CD4-positive, alpha-beta T cell treated with Interleukin-10 for 1 hour (primary cell): ENCODE measurements at places on chromosomes 7 and 10.

DNA sequence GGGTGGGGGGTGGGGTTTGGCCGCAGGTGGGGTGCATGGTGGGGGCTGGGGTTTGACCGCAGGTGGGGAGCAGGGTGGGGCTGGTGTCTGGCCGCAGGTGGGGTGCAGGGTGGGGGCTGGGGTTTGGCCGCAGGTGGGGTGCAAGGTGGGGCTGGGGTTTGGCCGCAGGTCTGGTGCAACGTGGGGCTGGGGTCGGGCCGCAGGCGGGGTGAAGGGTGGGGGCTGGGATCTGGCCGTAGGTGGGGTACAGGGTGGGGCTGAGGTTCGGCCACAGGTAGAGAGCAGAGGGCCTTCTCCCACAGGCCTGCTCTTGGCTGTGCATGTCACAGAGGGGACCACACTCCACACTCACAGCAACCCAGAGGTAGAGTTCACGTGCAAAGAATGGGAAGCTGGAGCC is 586.6 kb downstream of the PTPRN2 start:
- DNase-seq, result no peak

DNA sequence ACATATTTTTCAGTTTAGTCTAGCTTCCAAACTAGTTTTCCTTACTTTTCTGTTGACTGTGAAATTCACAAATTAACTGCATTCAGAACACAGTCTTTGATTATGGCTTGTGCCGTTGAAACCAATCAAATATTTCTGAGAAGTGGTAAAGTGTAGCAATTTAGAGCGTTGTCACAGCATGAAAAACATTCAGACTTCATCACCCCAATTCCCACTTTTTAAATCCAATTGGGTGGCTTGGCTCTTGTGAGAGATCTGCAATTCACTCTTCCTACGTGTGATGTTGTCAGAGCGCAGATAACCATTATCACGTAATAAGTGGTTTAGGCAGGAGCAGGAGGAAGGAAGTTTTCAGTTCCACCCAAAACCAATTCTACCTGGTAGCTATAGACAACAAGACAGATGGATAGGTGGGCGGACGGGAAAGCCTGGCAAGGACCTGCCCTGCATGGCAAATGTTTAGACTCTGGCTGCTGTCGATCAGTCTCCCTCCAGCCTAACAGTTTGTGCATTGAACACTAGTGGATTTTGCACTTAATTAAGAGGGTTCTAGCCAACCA is 8.9 kb downstream of the COBL start:
- no peak for DNase-seq

DNA sequence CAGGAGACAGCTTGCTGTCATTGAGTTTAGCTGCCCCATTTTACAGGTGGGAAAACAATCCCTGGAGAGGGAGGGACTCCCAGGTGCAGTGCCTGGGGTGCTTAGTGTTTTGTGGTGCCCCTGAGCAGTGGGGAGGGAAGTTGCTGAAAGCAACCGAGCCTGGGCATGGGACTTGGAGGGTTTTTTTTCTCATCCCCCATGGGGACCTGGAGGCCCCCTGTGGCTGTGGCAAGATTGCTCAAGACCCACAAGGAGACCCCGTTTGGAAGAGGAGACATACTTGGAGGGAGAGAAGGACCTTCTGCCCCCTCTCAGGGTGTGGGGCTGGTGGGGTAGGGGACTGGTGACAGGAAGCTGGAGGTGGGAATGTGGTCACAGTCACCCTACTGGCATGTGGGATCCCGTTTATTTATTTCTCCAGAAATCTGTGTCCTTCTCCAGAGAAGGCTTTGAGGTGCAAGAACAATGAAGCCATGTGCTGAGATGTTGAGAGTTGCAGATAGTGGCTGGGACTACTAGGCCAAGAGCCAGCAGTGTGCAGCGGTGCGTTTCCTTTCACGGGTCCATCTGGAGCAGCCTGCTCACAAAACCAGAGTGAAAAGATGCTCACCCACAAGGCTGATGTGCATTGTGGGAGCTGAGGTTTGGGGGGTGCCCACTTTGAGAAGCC is 21.5 kb downstream of the ZMIZ1 start:
- DNase-seq, result no peak

DNA sequence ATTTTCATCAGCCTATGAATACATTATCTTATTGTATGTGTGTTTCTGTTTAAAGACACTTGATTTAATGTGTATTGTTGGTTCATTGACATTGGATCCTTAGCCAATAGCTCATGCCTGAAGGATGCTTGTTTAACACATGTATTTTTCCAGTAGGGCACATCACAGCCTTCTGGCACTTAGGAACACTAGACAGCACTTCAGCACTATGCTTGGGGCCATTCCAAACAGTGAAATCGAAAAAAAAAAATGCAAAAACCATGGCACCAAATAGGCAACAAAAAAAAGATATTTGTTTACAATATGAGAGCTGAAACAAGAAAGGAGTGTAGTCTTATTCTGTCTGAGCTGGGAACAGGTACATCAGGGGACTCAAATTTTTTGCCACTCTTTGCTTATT is 262.8 kb downstream of the SLC25A13 start:
- no peak for DNase-seq
